ENCODE measurements at places on chromosomes 7 and 10.

- no peak for DNase-seq
Observed at GRCh38 chr10:60537697-60538096, 148.0 kb upstream of the ANK3 start.

DNA sequence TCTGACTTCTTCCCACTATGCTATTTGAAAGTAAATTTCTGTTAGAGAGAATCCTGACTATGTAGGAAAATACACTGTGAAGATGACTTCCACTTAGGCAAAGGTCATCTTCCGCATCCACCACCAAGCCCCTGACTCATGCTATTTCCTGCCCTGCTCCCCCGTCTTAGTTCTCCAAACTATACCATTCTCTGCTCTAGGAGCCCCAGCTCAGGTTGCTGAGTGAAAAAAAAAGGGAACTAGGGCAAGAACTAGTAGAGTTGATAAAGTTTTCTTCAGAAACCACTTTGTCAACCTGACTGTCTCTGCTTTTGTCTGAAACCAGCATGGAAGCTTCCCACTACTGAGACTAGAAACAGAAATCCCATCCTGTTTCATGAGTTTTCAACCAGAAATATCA, 96.9 kb downstream of the EVX1 start:
- no peak for DNase-seq

GRCh38 chr10:29862923-29863614, 196.3 kb downstream of the JCAD start:
- DNase-seq, result no peak

DNA sequence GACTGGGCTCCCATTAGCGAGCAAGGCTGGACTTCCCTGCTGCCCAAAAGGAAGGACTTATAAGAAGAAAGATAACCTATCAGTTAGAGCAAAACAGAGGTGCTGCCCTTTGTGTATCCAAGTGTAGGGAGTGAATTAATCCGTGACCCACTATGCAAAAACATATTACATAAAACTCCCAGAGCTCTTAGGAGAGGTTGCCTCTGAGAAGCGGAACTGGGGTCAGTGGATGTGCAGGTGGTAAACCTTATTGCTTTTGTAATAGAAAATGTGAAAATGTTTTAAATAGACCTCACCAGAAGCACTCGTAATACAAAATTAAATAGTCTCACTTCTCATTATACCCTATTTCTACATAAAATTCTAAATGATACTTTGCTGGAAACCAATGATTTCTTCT, 17.1 kb upstream of the IL6 start:
- no peak for DNase-seq

GRCh38 chr10:27383595-27384542, 120.2 kb upstream of the RAB18 start:
- no peak for DNase-seq

DNA sequence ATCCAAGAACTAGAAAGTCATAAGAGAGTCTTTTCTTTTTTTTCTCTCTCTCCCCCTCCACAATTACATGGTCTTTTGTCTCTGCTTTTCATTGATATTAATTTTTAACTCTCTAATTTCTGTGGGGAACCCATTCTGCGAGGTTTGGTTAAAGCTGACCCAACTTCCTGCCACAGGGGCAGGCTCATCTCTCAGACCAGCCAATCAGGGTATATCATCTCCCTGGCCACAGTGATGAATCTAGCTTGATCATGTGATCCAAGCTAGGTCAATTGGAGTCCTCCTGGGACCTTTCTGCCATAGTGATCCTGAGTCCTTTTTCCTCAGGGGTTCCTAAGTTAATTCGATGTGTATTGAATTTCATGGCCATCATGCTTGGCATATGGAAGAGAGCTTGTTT, 38.0 kb upstream of the TRUB1 start:
- no peak for DNase-seq

GRCh38 chr10:75395066-75395931, 6.3 kb downstream of the ZNF503 start:
- DNase-seq, result peak; percentile 81

DNA sequence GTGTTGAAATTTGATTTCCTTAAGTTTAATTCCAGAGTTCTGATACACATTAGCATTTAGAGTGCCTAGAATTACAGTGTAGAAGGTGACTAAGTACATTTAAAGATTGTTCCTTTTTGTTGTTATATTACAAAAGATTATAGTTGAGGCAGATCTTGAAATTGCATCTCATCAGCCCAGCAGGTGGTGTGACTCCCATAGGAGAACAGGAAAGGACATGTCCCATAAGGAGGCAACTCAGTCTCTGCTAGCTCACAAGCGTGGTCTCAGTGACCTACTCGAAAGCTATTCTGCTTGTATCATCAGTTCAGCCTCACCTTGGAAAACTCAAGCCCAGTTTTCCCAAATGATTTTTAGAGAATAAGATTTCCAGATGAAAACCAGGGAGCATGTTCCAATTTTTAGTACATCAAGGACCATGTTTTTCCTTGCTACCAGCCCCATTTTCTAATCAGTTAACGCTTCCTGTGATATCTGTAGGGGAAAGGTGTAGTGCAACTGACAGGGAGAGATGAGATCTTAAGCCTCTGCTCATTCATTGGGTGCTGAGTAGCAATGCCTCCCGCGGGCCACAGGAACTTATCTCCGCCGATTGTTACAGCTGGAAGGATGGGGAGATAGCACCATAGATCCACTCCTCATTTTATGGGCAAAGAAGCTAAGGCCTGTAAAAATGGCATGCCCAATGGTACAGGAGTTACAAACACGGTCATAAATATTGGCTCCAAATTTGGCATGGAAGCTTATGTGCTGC, 1.1 kb upstream of the GNAI1 start:
- no peak for DNase-seq

DNA sequence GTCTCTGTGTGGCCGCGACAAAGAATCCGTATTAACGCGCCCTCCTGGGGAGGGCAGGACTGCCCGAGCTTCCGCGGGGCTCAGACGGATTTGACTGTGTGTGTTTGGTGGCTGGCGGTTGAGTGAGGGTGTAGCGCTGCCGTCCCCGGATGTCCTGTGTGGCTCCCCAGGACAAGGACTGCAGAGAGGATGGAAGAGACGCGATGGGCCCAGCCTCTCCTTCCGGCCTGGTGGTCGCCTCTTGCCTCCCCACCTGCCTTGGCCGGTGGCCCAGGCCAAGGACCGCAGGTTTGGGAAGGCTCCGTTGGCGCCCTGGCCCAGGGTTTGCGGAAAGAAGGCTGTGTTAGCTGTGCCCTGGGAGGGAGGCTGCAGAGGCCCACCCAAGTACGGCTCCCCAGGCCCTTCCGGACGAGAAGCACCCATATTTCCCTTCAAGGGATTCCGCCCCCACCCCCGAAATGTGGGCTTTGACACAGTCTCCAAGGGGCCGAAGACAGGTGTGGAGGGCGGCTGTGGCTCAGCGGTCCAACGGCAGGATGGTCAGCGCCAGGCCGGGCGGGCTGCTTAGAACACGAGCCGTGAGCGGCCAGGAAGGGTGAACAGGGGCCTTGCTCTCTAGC, 2.3 kb downstream of the UNCX start:
- DNase-seq, result no peak

DNA sequence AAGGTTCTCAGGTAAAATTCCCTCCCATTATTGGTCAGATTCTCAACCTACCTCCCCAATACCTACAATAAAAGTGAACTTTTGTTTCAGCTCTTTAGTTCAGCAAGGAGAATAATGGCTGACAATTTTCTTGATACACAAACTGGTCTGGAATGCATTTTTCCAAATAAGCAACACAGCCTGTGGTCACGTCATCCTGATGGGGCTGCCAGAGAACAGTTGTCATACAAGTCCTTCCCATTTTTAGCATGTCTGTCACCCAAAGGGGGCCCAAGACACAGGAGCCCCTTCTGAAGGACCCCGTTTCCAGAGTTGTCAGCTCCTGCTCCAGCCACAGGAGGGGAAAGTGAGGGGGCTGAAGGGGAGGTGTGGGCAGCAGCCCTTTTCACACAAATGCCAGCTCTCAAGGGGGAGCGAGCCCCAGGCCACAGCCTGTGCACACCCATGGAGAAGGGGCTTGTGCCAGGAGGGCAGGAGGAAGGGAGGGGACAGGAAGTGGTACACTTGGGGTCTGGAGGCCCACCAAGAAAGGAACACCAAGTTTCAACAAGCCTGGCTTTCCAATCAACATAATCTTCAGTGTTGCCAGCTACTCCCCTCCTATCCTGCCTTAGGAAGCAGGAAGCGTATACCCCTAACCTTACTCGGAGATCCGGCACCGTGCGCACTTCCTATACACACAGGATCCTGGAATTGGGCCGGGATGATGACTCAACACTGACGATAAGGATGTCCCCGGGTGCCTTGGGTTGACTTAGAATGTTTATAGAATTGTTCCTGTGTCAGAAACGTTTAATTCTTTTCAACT, 43.4 kb upstream of the PDLIM1 start:
- DNase-seq, result no peak

DNA sequence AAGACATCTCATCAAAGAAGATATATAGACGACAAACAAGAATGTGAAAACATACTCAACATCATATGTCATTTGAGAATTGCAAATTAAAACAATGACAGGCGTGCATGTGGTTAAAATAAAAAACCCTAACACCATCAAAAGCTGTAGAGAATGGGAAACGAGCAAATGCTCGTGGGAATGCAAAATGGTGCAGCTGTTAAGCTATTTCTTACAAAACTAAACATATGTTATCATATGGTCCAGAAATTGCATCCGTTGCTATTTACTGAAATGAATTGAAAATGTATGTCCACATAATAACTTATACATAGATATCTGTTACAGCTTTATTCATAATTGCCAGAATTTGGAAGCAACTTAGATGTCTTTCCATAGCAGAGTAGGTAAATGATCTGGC, 574.4 kb downstream of the TNS3 start:
- no peak for DNase-seq

DNA sequence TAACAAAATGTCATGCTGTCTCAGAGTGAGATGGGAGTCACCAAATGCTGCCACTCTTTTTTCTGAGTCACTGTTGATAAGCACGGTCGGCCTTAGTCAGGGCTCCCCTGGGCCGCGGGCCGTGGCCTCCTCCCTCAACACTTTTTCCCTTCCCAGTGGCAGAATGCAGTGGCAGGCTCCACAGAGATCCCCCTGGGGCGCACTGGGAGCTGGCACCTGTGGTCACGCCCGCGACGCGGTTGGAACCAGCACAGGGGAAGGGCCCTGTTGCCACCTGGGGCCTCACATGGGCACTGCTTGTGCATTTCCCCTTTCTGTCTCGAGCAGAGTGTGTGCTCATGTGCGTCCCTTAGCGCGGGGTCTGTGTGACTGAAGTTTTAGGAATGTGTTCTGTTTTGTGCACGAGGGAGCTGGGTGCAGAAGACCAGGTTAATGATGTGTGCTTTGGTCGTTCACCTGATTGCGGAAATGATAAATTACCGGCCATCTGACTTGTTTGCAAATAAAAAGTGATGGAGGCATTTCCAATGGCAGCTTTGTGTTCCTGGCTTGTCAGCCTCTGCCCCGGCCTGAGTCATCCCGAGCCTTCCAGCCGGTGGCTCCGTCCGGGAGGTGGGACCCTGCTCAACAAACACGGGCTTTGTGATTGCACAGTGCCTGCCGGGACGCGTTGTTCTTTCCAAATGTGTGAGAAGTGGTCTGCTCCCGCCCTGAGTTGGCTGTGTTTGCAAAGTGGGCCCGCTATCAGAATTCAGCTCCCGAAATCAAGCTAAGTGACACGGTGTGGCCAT, 100.7 kb downstream of the NKX6-2 start:
- no peak for DNase-seq

GRCh38 chr7:132307465-132307864, 268.8 kb downstream of the PLXNA4 start:
- no peak for DNase-seq

DNA sequence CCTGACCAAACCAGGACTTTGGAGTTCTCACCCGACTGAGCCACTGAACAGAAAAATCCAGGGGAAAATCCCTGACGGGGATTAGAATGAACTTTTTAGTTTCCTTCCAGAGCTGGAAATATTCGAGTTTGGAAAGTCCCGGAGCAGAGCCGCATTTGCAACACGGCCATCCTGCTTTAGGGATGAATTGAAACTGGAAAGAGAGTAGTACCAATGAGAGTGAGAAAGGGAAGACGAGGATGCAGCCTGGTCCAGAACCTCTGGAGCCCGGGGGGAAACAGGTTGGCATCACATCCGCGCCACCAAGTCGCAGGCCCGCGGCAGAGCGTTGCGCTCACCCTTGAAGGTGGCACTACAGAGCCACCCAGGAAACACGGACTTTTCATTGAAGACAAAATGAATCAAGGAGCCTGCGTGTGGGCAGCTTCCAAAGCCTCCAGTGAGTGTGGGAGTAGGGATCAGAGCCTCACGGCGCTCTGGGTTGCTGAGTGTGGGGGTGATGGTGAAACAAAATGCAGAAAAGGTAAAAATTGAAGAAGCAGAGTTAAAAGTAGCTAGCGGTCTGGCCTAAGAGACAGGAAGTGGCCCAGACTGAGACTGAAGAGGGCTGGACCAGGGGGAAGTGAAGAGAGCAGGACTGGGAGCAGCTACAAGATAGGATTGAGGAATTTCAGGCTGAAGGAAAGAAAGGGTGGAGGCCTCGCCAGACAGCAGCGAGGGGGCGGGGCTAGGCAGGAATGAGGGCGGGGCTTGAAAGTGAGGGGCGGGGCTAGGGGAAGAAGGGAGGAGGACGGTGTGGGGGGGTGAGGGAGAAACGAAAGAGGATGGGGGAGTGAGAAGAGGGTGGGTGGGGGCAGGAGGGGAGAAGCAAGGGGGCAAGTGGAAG, 1.8 kb downstream of the SMURF1 start:
- peak; percentile 60 for DNase-seq

GRCh38 chr10:126262233-126262838, 125.9 kb downstream of the ADAM12 start:
- DNase-seq, result no peak

- DNase-seq, result no peak
Observed at GRCh38 chr7:42596737-42597136, 315.1 kb downstream of the C7orf25 start.

GRCh38 chr10:29957907-29958331, 101.5 kb downstream of the JCAD start:
- DNase-seq, result no peak

- no peak for DNase-seq
Observed at GRCh38 chr7:35652124-35652523, 42.8 kb downstream of the HERPUD2 start.

All from right lung (tissue), 10 donors.